NCI-H446 treated with DMSO at 0.1 percent for 48 hours (cell line): ENCODE measurements at places on chromosomes 6 and 20.

GRCh38 chr6:159722655-159723054 lies 4.7 kb upstream of the WTAP start:
- DNase-seq, result no peak

DNA sequence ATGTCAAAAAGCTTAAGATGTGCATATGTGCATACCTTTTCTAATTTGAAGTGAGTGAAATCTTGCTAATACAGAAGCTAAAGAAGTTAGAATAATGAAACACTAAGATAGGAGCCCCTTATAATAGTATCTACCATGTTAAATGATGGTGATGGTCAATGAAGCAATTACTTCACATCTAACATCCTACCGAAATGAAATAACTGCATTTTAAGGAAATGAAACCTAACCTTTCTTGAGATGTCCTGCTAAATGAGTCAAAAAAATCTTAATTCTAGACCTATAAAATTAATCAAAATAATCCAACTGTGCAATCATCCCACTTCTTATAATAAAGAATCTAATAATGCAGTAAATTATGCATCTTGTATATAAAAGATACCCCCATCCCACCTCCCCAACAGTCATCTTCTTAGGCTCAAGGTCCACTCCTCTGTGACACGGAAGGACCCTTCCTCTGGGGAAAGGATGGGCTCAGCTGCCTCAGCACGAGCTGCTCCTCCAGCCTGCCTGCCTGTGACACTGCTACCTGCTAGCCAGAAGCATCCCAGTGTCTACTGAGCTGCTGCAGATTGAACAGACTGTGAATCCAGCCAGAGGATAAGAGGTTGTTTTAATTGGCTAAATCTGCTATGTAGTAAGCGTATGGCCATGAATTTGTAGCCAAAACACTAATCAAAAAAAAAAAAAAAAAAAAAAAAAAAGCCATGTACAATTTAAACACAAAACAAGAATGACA lies 129.6 kb upstream of the BEND3 start:
- DNase-seq, result peak; percentile 85

DNA sequence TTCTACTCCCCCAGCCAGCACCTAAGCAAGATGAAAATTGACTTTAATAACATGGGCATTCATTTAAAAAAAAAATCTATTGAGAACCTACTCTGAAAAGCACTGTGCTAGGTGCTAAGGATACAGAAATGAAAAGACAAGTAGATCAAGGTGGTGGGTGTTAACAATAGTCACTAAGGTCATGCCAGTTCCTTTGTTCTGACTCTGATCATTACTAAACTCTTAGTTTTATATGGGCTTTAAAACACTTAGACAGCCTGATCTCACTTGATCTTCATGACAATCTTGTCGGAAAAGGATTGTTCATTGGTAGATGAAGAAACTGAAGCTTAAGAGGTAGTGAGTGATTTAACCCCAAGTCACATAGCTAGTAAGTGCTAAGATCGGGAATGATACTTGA lies 285.7 kb upstream of the PRDM1 start:
- DNase-seq, result no peak

DNA sequence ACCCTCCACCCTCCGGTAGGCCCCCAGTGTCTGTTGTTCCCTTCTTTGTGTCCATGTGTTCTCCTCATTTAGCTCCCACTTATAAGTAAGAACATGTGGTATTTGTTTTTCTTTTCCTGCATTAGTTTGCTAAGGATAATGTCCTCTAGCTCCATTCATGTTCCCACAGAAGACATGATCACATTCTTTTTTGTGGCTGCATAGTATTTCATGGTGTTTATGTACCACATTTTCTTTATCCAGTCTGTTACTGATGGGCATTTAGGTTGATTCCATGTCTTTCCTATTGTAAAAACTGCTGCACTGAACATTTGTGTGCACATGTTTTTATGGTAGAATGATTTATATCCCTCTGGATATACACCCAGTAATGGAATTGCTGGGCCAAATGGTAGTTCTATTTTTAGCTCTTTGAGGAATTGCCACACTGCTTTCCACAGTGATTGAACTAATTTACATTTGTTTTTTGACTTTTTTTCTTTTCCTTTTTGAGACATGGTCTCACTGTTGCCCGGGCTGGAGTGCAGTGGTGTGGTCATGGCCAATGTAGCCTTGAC lies 4.5 kb downstream of the KPNA5 start:
- no peak for DNase-seq

- DNase-seq, result no peak
Measured at GRCh38 chr20:15705975-15706374, 867.3 kb downstream of the KIF16B start.

DNA sequence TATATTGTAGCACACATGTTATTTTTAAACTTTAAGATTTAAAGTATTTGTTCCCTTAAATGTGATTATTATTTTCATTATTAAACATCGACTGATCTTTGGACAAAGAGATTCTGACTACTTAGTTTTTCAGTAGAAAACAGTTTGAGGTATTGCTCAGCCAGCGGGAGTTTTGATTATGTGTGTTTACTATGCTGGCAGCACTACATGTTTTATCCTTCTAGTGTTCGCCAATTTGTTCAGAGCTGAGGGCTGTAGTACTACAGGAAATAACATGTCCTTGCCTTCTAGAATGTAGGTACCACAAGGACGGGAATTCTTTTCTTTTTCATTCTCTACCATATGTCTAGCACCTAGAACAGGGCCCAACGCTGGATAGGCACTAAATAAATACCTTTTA lies 11.1 kb upstream of the LCA5 start:
- DNase-seq, result peak; percentile 3

GRCh38 chr6:133969921-133970295 lies 16.9 kb downstream of the TBPL1 start:
- no peak for DNase-seq

DNA sequence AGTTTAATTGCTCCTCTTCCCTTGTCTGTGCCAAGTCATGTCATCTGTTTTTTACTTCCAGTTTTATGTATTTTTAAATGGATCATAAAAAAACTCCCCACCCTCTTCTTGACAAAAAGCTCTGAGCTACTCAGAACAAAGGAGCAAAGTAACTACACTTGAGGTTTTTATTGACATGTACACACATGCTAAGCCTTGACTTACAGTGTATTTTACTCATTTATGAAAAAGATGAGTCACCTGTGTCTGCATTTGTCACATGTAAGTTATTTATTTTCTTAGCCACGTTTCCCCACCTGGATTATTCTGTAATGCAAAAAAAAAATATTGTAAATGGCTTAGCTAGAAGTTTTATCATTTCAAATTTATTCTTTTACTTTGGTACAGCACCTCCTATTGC lies 628.8 kb upstream of the SLC35B3 start:
- DNase-seq, result no peak

GRCh38 chr6:80535914-80536565 lies 429.6 kb downstream of the BCKDHB start:
- DNase-seq, result no peak

GRCh38 chr6:31900917-31901414 lies 920 bp downstream of the ZBTB12 start:
- DNase-seq, result no peak

DNA sequence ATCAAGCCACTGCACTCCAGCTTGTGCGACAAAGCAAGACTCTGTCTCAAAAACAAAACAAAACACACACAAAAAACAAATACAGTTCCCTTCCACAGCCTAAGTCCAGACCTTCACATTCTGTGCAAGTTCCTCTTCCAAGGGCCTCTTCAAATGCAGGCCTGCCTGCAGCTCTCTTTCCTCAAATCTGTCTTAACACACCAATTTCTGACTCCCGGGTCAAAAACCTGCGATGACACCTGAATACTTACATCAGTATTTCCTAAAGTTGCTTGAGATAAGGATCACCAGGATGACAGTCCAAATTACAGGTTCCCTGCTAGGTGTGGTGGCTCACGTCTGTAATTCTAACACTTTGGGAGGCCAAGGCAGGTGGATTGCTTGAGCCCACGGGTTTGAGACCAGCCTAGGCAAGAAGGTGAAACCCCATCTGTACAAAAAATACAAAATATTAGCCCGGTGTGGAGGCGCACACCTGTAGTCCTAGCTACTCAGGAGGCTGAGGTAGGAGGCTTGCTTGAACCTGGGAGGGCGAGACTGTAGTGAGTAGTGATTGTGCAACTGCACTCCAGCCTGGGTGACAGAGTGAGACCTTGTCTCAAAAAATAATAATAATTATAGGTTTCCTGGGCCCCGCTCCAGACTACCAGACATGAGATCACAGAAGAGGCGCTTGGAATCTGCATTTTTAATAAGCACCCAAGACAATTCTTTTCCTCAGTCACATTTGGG lies 8.8 kb upstream of the PARD6B start:
- no peak for DNase-seq

- no peak for DNase-seq
Measured at GRCh38 chr20:13101276-13101675, 92.5 kb downstream of the SPTLC3 start.

- no peak for DNase-seq
Measured at GRCh38 chr6:157265635-157266034, 57.7 kb downstream of the TMEM242 start.

GRCh38 chr6:167796192-167796981 lies 30.3 kb upstream of the AFDN start:
- no peak for DNase-seq

- DNase-seq, result no peak
Measured at GRCh38 chr6:118813775-118814174, 80.2 kb upstream of the ASF1A start.

- DNase-seq, result no peak
Measured at GRCh38 chr6:26030716-26031115, 56.5 kb upstream of the HFE start.

- no peak for DNase-seq
Measured at GRCh38 chr6:37971711-37972390, 152.3 kb downstream of the ZFAND3 start.

- no peak for DNase-seq
Measured at GRCh38 chr20:51624157-51624731, 81.7 kb upstream of the NFATC2 start.

DNA sequence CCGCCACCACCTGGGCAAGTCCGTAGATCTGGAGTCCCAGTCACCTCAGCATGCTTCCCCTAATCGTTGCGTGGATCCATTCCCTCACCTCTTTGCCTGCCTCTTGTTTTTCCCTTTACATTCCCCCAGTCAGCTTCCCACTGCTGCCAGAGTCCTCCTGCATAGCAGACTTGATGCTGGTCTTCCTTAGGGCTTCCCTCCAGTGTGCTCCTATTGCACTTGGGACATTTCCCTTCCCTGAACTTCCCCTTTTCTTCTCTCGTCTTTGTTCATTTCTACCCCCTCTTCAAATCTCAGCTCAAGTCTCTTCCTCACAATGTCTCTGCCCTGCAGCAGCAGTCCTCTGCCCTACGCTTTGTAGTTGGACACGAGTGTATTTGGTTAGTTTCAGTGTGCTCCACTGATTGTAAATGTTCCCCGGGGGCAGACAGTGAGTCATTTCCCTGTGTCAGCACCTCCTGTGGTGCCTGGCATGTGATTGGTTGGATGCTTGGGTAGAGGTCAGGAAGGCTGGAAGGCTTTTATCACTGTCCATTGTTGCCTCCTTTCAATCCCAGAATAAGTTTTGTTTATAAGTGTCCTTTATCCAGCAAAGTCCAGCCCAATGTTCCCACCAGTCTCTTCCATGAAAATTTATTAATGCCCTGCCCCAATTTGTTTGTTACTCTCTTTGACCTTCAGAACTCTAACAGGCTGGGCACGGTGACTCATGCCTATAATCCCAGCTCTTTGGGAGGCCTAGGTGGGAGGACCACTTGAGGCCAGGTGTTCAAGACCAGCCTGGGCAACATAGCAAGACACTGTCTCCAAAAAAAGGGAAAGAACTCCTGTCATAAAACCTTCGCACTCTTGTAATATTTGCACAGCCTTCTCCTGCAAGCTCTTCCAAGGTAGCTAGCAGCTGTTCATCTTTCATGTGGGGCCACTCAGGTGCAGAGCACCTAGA lies 38.3 kb downstream of the FAM120B start:
- no peak for DNase-seq

DNA sequence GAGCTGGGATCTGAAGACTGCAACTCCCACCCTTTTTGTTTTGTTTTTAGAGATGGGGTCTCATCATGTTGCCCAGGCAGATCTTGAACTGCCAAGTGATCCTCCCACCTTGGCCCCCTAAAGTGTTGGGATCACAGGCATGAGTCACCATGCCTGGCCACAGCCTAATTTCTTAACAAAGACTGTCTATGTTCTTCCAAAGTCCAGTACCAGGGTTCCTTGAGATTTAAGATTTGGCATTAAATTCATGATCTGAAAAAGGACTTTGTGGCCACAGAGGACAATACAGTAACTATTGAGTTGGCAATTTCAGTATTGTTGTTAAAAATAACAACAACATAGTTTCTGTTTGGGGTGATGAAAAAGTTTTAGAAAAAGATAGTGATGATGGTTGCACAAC lies 28.7 kb upstream of the BEND3 start:
- DNase-seq, result no peak

DNA sequence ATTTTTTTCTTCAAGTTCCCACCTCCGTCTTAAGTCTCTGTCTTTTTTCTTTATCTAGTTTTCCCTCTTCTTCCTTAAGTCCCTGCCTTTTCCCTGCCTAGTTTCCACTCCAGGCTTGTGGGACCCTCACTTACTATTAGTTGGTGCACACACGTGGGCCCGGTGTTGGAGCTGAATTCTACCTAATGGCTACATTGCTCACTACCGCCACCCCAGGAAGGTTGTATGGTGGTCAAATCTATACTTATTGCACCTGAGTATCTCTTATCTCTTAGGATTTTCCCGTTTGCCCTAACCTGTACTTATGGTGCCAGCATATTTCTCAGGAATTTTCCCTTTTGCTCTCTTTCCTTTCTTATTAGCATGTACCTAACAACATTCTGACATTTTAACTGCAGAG lies 692.8 kb downstream of the EPM2A start:
- DNase-seq, result no peak

DNA sequence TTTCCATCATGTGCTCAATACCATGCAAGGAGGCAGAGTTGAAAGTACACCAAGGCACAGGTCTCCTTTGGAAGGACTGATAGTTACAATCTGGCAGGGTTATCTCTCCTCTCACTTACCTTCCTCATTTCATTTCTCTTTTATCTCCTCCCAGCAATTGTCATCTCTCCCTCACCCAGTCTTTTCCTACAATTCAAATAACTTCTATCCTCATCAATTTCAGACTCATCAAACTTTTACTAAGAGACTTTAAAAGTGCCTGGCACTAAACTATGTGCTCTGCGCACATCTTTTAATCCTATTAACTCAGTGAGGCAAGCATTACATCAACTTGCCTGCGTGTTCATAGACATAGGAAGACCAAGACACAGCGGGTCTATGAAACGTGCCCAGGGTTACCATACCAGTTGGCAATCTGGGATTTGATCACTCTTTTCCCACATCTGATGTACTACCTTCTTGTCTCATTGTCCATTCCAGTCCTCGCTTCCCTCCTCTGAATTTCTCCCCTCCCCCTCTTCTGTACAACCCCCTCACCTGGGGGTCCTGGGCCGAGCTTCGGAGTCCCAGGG lies 1.2 kb downstream of the VARS1 start:
- DNase-seq, result no peak

- no peak for DNase-seq
Measured at GRCh38 chr6:120147071-120147871, 797.7 kb upstream of the MAN1A1 start.
